ENCODE measurements at places on chromosomes 6 and 20.

GRCh38 chr20:23260181-23260840 lies 90.3 kb upstream of the NXT1 start:
- no peak for ATAC-seq

- no peak for ATAC-seq
These were observed 74.6 kb upstream of the BHLHE23 start for GRCh38 chr20:63081351-63081750.

- no peak for ATAC-seq
These were observed 85.2 kb downstream of the SMLR1 start for GRCh38 chr6:130912434-130912833.

DNA sequence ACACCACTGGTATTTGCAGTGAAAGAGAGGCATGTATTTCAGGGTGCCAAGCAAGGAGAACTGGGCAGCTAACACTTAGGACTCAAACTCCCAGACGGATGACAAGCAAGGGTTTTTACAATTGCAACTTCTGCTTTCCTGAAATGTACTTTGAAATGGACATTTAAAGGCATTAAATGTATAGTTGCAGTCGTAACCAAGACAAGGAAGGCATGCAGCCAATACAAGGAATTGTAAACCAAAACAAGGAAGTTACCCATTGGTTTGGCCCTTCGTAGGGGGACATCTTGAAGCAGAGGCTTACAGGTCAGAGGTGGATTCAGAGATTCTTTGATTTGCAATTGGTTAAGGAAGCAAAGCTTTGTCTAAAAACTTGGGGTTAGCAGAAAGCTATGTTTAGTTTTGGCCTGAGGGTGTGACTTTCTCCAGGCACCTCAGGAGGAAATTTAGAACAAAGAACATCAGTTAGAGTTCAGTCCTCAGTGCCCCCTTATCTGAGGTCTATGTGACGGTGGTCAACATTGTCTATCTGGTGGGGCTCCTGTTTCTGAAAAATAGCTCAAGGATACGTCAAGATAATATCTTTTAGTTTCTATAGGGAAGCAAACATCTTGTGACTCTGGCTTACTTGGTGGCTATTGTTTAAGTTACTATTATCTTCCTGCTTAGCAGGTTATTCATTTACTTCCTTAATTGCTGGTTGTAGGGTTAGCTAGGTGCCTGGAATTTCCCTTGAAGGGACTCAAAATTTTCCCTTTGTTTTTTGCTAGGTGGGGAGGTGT lies 266.0 kb downstream of the CD83 start:
- ATAC-seq: no peak

GRCh38 chr20:32432277-32432676 lies 74.1 kb downstream of the ASXL1 start:
- ATAC-seq: no peak

- ATAC-seq: no peak
These were observed 98.1 kb downstream of the MYLK4 start for GRCh38 chr6:2652611-2653010.

DNA sequence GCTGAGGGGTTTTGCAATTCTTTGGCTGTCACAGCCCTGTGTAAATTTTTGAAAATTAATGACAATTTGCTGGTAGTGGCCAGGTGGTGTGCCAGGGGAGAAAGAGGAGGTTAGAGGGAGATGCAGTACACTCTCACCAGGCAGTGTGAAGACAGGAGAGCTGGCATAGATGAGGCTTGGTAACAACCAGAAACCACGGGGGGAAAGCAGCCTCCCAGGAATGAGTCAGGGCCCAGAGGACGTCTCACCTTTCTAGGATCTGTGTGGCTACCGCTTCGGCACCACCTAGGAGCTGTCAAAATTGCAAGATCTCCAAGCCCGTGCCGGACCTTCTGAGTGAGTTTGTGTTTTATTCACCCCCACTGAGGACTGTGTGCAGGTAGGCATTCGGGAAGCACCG lies 171.4 kb downstream of the PACRG start:
- no peak for ATAC-seq

DNA sequence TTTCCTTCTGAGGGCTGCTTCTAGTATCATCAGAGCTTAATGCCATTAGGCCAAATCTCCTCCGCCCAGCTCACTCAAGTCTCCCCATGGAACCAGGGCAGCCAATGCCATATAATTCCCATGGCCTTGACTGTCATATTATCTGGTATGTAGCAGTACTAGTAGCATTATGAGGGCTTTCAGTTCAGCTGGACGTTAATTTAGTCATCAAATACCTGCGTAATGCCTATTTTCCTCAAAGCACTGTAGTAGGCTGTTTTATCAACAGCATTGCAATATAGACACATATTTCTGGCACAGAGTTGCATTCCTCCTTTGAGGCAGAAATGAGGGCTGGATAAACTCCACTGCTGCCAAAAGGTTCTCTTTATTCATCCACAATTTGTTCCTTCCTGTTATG lies 1.7 kb downstream of the KCTD20 start:
- no peak for ATAC-seq

- no peak for ATAC-seq
These were observed 415.9 kb downstream of the CD83 start for GRCh38 chr6:14533446-14533845.

- ATAC-seq: peak; percentile 95
These were observed 111.9 kb downstream of the HIVEP2 start for GRCh38 chr6:142833054-142833453.

DNA sequence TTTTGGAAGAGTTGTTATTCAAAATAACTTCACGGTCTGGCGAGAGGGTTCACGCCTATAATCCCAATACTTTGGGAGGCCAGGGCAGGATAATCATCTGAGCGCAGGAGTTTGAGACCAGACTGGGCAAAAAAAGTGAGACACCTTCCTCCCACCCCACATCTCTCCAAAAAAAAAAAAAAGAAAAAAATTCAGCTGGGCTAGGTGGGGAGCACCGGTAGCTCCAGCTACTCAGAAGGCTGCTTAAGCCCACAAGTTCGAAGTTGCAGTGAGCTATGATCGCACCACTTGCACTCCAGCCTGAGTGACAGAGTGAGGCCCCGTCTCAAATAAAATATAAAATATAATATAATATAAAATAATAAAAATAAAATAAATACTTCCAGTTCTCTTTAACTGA lies 10.4 kb downstream of the OR2B2 start:
- ATAC-seq: no peak

DNA sequence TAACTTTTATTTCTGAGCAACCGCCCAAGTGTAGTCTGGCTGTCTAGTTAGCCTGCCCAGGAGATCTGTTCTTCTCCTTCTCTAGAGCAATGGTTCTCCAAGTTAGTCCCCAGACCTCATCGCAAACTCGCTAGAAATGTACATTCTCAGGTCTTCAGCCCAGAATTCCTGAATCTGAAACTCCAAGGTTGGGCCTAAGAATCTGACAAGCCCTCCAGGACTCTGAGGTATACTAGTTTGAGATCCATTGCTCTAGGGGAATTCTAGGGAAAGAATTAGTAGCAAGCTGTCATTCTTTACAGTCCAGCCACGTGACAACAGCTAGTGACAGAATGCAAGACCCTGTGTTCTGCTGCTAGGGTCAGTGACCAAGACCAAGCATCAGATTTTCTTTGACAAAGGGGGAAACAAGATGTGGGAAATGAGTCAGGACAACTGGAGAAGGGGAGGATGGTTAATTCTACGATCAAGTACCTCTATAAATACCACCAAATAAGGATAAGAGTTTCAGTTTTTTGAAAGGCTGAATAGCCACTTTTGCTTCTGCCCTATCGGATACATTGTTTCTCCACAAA lies 5.8 kb downstream of the UBE2V1 start:
- no peak for ATAC-seq

- ATAC-seq: no peak
These were observed 162.6 kb downstream of the MMUT start for GRCh38 chr6:49300443-49300842.

- no peak for ATAC-seq
These were observed 48.9 kb upstream of the OLIG3 start for GRCh38 chr6:137543114-137543513.

DNA sequence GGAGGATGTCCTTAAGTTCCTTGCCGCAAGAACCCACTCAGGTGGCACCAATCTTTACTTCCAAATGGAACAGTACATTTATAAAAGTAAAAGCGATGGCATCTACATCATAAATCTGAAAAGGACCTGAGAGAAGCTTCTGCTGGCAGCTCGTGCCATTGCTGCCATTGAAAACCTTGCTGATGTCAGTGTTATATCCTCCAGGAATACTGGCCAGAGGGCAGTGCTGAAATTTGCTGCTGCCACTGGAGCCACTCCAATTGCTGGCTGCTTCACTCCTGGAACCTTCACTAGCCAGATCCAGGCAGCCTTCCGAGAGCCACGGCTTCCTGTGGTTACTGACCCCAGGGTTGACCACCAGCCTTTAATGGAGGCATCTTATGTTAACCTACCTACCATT lies 191.7 kb downstream of the TRIM27 start:
- no peak for ATAC-seq

GRCh38 chr20:38123021-38123587 lies 42.0 kb downstream of the TGM2 start:
- no peak for ATAC-seq

DNA sequence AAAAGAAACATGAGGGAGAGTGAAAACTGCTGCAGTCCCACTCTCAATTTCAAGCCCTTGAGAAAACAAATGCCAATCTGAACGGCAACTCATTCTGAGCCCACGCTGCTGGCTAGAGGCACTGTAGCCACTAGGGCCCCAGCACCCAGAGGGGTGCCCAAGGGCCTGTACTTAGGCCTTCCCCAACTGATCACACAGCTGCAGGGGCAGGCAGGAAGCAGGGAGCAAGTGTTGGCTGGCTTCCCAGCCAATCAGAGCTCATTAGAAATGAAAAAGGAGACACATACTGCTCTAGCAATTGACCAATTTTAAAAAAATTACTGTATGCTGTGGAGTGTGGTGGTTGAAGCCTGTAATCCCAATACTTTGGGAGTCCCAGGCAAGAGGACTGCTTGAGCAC lies 3.7 kb upstream of the BEND3 start:
- ATAC-seq: no peak

DNA sequence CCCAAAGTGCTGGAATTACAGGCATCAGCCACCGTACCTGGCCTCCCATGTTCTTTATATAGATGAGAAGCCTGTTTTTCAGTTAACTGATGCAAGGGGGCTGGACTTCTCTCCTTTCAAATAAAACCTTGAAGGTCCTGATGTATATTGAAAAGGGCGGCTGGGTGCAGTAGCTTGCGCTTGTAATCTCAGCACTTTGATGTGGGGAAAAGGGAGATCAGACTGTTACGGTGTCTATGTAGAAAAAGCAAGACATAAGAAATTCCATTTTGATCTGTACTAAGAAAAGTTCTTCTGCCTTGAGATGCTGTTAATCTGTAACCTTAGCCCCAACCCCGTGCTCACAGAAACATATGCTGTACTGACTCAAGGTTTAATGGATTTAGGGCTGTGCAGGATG lies 16.1 kb upstream of the SAMHD1 start:
- no peak for ATAC-seq
